Activated B cell treated with CpG ODN at 0.5 μM for 24 hours (primary cell): ENCODE measurements at places on chromosomes 12 and 14.

GRCh38 chr14:86799244-86799647 lies 1193.7 kb downstream of the GALC start:
- DNase-seq, result no peak

DNA sequence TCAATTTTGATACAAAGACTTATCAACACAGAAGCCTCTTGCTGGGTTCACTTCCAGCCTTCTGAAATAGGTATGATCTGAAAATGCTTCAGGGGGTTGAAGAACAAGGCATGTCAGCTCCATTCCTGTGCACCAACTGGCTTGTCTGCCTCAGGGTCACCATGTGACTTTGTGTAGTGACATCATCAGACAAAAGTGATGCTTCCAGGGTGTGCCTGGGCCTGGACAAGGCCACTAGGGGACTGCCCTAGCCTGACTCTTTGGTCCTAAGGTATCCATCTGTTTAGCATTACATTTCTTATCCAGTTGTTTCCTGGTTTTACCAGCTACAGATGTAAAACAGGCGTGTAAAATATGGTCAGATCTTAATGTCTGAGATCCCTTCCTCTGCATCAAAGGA lies 155.6 kb downstream of the CAND1 start:
- no peak for DNase-seq

- DNase-seq, result no peak
These were observed 54.5 kb upstream of the MAX start for GRCh38 chr14:65156568-65157366.

GRCh38 chr14:96735526-96735925 lies 61.7 kb upstream of the VRK1 start:
- no peak for DNase-seq

DNA sequence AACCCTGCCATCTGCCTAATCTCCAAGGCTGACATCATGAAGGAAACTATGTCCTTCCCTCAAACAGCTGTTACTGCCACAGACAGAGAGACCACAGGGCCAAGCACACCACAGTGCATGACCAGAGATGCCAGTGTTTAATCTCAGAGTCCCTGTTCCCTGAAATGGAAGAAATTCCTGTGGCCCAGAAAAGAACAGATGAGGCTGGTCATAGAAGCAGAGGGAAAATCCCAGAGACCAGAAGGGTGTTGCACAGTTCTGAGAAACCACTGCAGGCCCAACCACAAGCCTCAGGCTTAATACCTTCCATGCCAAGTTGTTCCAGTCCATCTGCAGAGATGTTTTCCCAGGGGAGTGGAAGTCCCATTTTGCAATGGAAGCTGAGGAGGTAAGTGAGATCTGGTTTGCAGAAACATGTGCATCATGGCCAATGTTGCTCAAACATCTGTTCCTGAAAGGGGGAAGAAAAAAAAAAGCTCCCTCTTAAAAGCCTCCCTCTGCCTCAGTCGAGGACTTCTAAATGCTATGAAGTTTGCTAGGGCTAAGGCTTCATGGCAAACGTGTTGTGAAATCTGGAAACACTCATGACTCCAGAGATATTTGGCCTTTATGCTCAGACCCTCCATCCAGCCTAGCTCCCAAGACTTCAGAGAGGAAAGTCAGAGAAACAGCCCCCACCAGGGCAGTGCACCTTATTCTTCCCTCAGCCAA lies 98.6 kb downstream of the SCARB1 start:
- DNase-seq, result no peak

DNA sequence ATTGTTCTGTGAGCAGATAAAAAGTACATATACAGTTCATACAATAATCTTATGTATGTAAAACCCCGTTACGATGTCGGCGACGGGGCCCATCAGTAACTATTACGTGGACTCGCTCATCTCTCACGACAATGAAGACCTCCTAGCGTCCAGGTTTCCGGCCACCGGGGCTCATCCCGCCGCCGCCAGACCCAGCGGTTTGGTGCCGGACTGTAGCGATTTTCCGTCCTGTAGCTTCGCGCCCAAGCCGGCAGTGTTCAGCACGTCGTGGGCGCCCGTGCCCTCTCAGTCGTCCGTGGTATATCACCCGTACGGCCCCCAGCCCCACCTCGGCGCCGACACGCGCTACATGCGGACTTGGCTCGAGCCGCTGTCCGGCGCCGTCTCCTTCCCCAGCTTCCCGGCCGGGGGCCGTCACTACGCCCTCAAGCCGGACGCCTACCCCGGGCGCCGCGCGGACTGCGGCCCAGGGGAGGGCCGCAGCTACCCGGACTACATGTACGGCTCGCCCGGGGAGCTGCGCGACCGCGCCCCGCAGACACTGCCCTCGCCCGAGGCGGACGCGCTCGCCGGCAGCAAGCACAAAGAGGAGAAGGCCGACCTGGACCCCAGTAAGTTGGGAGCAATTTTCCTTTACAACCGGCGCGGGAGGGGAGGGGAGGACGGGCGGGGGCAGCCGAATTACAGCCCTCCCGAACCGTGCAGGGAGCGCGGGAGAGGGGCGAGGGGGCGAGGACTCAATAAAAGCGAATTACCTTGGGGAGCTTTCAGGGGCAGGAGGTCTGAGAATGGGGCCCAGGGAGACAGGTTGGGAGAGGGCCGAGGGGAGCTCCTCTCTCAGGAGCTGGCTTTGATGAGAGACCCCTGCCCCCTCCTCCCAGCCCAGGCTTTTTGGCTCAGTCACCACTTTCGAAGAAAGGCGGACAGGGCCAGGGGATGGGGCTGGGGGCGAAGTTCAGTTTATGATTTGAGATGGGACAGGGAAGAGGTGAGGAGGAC lies at the start of gene HOXC9:
Gene HOXC9 (plus strand): TSS at position 46 of the 999 bp plus-strand sequence. CDS start 28 bp downstream, at position 74.
- DNase-seq, result no peak

DNA sequence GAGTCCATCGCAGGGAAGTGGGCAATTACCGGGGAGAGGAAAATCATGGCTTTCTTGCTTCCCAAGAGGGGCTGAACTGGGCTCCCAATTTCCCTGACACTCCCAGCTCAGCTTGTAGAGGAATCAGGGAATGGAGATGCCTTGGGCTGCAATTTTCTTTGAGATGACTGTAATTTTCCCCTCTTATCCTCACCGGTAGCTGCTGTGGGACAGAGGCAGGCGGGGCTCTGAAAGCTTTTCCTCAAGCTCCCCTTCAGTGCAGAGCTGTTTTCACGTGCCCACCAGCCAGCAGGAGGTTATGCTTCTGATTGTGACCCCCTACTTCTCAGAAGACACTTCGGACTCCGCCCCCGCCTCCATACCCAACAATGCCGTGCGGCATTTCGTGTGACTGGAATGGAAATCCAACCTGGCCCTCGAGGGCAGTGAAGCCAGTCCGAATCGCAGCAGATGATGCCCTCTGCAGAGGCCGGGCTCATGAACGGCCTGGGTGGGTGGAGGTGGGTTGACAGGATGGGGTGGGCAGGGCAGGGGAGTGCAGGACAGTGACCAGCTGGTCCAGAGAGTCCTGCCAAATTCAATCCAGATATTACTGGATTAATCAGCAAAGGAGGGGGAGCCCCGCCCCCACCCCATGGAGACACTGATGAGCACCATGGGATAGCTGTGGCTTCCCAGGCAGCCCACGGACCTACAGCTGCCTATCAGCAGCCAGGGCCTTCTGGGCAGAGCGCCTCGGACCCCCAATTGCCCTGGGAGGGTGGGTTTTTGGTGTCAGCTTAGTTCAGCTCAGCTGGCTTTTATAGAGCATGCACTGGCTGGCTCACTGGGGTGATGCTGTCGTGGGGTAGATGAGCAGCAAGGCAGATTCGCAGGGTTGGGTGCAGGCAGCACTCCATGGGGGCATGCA lies 37.6 kb downstream of the RTL1 start:
- no peak for DNase-seq

DNA sequence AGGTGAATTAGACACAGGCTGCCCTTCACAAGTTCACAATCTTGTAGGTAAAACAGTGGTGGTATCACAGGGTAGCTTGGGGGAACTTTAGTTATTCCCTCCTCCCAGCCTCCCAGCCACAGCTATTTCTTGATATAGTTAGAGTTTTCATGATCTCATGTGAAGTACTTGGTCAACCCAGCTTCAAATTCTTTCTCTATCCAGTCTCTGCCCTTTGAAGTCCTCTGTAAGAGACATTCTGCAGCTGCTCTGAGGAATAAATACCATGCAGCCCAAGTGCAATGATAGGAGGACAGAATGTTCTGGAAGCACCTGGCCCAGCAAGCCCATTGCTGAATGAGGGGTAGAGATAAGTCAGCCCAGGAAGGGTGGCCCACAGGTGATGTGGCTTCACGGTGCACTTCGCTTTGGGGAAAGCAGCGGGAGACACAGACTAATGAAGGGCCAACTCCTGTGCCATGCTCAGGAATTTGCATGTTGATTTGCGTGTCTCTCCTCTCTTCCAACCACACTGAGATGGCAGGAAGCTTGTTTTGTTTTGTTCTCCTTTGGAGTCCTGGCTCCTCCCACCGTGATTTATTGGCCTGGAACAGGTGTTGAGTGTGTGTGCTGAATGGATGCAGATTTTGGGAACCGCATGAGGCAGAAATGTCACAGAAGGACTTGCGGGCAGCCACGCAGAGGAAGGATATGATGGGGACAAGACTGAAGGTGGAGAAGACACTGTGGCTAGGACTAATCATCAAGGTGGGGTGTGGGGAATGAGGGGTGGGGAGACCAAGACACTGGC lies 8.0 kb upstream of the TXNRD1 start:
- DNase-seq, result no peak

GRCh38 chr14:33836203-33836899 lies 114.5 kb downstream of the EGLN3 start:
- no peak for DNase-seq

- DNase-seq, result no peak
These were observed 22.7 kb upstream of the PNMA1 start for GRCh38 chr14:73736842-73737241.

GRCh38 chr14:33375786-33376185 lies 437.1 kb downstream of the NPAS3 start:
- no peak for DNase-seq

DNA sequence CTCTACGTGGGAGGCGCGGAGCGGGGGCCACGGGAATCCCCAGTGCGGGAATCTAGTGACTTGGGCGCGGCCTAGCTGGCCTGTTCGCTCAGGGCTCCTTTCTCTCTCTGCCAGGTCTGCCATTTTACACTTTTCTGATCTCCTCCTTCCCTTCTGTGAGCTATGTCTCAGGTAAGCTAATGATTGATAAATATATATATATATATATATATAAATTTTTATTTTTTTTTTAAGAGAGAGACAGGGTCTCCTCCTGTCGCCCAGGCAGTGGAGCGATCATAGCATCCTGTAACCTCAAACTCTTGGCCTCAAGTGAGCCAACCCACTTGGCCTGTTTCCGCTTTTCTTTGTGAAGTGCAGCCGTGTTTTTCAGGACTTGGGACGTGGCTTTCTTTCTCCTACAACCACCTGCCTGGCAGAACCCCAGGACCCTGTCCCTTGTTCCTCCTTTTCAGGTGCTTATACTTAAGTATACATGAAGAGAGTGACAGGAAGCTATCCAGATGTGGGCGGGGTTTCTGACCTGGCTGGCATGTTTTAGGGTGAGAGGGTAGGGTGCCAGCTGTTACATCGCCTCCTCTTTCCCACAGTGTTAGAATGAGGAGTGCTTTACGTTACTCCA lies 547 bp downstream of the ZNF140 start:
- DNase-seq, result no peak

DNA sequence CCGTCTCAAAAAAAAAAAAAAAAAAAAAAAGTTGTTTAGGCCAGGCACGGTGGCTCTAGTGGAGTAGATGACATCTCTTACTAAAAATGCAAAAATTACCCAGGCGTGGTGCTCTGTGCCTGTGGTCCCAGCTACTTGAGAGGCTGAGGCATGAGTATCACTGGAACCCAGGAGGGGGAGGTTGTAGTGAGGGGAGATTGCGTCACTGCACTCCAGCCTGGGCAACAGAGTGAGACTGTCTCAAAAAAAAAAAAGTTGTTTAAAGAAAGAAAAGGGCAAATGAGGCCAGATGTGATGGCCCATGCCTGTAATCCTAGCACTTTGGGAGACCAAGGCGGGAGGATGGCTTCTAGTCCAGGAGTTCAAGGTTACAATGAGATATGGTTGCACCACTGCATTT lies 36.6 kb upstream of the SPPL3 start:
- no peak for DNase-seq

GRCh38 chr12:112097641-112098040 lies 10.9 kb downstream of the NAA25 start:
- DNase-seq, result no peak

DNA sequence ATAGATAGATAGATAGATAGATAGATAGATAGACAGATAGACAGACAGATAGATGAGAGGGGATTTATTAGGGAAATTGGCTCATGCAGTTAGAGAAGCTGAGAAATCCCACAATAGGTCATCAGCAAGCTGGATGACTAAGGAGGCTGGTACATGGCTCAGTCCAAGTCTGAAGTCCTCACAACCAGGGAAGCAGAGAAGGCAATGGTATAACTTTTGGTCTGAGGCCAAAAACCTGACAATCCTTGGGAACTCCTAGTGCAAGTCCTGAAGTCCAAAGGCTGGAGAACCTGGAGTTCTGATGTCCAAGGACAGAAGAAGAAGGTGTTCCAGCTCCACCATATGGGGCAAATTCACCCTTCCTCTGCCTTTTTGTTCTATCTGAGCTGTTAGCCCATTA lies 517.6 kb upstream of the ATP2B1 start:
- DNase-seq, result no peak

GRCh38 chr14:51176839-51177238 lies 63.2 kb upstream of the TMX1 start:
- no peak for DNase-seq

- DNase-seq, result no peak
These were observed 136.7 kb upstream of the EGLN3 start for GRCh38 chr14:34087571-34087970.

GRCh38 chr12:114476159-114476558 lies 70.2 kb upstream of the TBX5 start:
- no peak for DNase-seq

GRCh38 chr12:91885851-91886731 lies 259.6 kb downstream of the BTG1 start:
- no peak for DNase-seq

DNA sequence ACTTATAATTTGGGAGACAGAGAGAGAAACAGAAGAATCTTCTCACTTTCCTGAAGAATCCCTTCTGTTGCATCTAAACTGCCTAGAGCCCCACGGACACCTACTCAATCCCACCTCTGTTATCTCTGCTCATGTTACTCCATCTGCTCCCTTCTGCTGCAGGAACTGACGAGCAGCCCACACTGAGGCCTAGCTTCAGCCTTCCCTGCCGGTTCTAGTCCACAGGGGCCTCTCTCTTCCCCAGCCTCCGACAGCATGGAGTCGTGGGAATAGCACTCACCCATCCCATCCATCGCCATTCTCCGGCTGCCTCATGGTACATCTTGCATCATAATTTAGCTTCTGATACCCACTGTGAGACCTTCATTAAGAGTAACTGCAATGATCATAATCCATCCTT lies 4.0 kb downstream of the RAB15 start:
- no peak for DNase-seq

DNA sequence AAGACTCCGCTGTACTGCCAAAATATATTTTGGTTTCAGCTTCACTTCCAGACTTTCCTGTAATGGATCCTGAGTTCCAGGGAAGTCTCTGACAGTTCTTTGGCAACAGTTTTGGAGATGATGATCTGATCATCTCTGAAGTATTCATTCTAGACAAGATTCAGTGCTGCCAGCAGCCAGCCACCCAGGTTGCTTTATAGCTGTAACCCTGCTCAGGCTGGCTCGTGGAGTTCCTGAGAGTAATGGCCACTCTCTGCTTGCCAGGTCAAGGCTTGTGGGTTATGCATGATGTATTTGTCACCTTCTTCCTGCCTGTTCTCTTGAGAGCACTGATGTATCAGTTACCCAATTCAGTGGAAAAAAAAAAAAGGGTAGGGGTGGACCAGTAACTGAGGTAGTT lies 124.3 kb downstream of the PPHLN1 start:
- DNase-seq, result no peak
